ENCODE measurements at places on chromosomes 6 and 20.

- no peak for DNase-seq
Observed at GRCh38 chr6:18845896-18846295, 458.7 kb downstream of the RNF144B start.

DNA sequence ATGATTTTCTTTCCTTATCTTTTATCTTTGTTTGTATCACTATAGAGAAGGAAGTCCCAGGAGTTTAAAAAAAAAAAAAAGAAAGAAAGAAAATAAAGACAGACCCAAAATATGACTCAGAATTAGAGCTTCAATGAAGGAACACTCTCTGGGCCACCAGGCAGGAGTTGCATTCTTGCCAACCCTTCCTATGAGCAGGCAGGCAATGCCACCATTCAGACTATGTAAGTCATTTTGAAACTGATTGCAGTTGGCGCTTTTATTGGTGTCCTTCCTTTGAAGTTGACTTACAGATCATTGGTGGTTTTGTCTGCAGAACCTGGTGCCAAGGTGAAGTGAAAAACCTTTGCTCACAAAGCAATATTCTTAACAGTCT lies 50.3 kb downstream of the MYB start:
- no peak for DNase-seq

- no peak for DNase-seq
Observed at GRCh38 chr20:35199740-35200139, 26.8 kb upstream of the MMP24 start.

DNA sequence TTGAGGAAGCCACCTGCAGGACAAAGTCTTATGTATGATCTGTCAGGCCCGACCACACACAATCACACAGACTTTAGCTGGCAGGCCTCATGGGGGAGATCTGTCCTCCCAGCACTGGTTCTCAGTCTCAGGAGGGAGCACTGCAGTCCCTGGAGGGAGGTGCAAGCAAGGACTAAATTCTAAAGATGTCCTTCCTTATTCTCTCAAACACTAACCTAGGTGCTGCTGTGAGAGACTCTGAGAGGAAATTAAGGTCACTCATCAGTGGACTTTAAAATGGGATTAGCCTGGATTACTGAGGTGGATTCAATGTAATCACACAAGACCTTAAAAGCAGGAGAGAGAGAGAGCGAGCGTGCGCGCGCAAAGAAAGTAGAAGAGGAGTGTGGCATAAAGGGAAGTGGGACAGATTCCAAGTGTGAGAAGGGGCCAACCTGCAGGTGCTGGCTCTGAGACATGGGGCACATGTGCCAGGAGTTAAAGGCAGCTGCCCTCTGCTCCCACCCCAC lies 14.3 kb downstream of the GLO1 start:
- peak; percentile 45 for DNase-seq

- no peak for DNase-seq
Observed at GRCh38 chr20:56032251-56032650, 26.9 kb upstream of the CBLN4 start.

DNA sequence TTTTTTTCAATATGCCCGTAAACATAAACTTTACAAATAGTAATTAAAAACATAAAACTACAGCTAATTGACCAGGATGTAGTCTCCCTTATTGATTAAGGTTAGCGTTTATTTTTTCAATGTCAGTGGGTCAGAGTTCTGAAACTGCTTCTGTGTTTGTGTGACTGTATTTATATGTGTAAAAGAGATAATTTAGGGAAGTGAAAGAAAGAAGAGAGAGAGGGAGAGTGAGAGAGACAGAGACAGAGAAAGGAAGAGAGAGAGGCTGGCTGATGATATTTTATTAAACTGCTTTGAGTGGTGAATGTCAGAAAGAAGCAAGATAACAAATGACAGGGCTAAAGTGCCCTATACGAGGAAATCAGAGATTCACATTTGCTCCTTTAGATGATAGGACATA lies 266.1 kb upstream of the PTCHD4 start:
- no peak for DNase-seq

DNA sequence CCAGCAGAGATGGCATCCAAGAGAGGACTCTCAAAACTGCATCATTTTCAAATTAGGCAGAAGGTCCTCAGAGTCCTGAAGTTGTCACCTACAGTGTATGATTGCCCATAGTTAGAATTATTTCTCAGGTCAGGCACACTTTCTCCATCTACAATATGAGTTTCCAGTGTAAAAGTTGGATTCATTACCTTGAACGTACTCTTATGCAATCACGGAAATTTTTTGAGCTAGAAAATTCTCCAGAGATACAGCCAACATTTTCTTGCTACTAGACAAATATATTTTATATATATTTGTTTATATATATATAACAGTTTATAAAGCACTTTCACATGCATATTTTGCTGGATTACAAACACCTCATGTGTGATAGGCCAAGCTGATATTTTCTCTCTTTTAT lies 29.4 kb upstream of the SERPINB1 start:
- DNase-seq = no peak

DNA sequence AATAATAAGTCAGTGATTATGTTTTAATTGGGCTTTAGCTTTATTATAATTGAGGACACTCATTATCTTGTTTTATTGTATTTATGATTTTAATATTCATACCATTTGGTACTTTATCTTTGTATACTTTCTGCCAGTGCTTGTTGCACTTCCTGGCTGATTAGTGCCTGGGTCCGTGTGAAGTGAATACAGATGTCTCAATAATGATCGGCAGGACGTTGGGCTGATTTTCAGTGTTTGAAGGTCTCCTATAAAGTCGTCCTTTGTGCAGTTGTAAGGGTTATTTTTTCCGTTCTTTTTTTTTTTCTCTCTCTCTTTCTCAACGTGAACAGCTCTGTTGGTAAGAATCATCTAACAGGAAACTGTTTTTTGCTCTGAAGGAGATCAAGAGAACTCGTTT lies 450.0 kb upstream of the POU3F2 start:
- DNase-seq = no peak

Data from GM10248 (cell line).